ENCODE measurements at places on chromosomes 7 and 10. TPM values are rescaled to one million over a fixed set of nuclear protein-coding genes. Genes with fewer than 3 reads are reported as not detected.

The BAMBI gene
- polyA plus RNA-seq = 12.9 TPM

The TLL2 gene
- 0.01 TPM for polyA plus RNA-seq

The FGF8 gene
- polyA plus RNA-seq = 0.26 TPM

The MEIG1 gene
- polyA plus RNA-seq = not detected

The PHKG1 gene
- polyA plus RNA-seq = 0.71 TPM

The TSPAN12 gene
- polyA plus RNA-seq = 0.48 TPM

The NPC1L1 gene
- polyA plus RNA-seq = 14.5 TPM

The TUBAL3 gene
- 0.26 TPM for polyA plus RNA-seq
